CD8-positive, alpha-beta memory T cell (primary cell): ENCODE measurements at places on chromosomes 7 and 10.

- no peak for DNase-seq
These were observed 187.9 kb downstream of the ZNF365 start for GRCh38 chr10:62562101-62562500.

DNA sequence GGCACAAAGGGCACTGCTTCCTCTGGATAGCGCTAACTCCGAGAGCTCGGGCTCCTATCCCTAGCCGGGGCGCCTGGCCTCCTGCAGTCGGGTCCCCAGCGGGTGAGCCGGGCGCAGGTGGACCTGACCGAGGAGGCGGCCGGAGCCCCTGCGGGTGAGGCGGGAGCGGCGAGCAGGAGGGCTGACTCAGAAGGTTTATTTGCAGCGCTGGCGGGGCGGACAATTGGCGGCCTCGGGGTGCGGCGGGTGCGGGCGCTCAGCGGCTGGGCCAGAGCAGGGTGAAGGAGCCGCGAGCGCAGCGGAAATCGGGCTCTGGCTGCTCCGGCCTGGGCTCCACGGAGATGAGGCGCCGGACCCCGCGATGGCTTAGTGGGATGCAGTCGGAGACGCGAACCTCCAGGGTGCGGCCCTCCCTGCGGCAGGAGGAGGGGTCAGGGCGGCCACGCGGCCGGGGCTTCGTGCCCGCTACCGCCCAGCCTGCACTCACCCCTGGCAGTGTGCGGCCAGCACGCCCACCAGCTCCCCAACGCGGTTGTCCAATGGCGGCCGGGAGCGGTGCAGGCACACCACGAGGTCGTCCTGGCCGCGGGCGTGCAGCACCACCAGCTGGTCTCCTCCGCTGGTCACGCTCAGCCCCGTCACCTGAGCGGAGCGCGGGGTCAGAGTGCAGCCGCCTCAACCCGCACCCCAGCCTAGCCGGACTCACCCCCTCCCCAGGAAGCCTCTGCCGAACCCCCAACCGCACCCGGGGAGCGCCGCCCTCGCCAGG, 16.1 kb downstream of the MYO1G start:
- DNase-seq, result no peak

- no peak for DNase-seq
These were observed 185.5 kb downstream of the SGMS1 start for GRCh38 chr10:50438049-50438936.

GRCh38 chr7:97022491-97023306, 1.9 kb downstream of the DLX5 start:
- no peak for DNase-seq

DNA sequence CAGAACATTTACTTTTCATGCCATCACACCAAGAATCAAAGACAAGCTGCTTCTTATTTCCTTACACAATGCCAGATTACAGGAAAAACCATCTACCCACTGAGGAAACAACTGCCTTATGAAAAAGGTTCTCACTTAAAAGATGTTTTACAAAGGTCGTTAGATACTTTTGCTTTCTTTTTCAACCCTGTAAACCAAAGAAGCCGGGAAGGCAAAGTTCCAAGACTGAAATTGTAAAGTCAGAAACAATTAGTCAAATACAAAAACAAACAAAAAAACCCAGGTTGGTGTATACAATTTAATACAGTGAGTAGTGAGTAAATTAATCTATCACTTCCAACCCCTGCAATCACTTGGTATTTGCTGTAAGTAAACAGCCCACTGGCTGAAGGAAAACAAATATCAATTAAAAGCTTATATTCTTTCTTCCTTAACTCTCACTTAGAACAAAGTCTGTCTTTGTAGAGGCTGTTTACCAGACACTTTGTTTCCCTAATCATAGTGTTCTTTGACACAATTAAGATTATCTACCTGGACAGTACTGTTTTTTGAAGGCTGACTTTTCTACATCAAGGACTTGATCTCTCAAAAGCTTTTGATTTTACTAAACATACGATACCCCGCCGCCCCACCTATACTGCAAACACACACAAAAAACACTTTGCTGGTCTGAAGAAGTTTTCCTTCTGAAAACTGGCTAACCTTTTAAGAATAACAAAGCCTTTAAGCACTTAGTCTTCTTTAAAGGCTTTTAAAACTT, 18.1 kb downstream of the ERLIN1 start:
- DNase-seq, result no peak

- DNase-seq, result no peak
These were observed 93.0 kb downstream of the HGF start for GRCh38 chr7:81676813-81677212.
